DMS79 (cell line): ENCODE measurements at places on chromosomes 5 and 9.

GRCh38 chr9:35658968-35659220 lies 802 bp downstream of the CCDC107 start:
- DNase-seq: peak; percentile 13

GRCh38 chr9:96874947-96875460 lies 20.7 kb upstream of the ZNF782 start:
- DNase-seq: no peak

DNA sequence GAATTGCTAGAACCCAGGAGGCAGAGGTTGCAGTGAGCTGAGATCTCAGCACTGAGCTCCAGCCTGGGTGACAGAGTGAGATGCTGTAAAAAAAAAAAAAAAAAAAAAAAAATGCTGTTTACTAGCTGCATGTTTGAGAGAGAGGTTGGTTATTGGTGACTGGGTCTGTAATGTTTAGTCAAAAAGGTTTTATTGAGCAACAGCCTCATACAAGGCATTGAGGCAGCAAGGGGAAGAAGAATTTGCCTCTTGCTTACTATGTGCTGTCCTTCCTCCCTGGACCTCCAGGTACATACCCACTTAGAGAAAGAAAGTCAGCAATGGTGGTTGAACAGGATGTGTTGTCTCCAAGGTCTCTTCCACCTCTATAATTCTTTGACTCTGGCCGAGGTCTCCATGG lies 140.7 kb upstream of the SPRY4 start:
- DNase-seq: no peak

DNA sequence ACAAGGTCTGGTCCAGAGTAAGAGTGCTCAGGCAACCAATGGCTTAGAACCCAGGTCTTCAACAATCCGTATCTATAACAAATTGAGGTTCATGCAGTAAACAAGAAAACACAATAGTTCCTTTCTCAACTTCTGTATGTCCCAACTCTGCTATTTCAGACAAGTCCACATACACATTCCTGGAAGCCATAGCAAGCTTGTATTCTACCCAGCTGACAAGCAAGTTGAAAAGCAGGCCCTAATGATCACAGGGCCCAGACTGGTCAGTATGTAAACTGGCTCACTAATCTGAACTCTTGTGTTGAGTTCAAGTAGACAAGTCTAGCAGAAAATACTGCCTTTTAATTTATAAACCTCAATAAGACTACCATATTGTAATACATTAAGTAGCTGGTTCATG lies 26.9 kb downstream of the FNIP1 start:
- no peak for DNase-seq

- DNase-seq: no peak
Observed at GRCh38 chr5:90308787-90309585, 100.6 kb downstream of the CETN3 start.

DNA sequence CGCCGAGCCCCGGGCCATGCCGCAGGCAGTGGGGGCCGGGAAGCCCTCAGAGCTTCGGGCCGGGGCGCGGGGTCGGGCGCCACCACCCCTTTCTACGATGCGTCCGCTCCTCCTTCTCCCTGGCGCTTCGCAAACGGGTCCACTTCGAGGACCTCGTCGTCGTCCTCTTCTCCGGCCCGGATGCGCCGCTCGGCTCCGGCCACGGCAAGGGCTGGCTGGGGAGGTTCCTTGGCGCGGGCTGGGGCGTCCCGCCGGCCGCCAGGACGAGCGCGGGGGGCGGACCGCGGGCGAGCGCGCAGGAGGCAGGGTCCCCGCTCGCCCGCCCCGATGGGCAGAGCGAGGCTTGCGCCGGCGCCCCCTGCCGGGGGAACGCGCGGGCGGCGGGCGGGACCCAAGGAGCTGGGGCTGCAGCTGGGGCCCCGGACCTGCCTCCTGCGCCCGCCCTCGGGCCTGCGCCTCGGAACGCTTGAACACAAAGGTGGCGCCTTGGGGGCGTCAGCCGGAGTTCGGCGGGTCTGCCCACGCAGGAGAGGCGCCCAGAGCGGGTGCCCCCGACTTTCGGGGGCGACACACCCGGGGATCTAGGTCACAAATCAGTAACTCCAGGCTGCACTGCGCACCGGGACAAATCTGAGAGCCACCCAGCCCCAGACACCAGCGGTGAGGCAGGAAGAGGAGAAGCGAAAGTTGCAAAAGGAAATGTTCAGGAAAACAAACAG lies at the start of gene ROR2:
TSS of gene ROR2 (minus strand) at position 283 of the 719 bp plus-strand sequence.
- no peak for DNase-seq

DNA sequence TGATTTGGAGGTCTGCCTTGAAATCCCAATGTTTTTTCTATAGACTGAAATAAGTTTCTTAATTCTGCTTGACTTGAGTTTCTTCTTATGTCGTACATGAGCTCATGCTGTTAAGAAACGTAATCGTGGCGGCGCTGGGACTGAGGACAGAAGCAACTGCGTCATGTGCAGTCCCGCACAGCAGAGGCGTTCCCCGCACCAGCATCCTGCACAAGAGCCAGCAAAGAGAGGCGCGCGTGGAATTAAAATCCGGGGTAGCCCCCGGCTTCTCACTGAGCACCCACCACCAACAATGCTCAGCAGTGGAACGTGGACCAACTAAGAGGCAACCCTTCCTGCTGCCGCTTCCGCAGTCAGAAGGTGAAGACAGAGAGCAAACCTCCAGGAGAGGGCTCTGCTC lies 496.2 kb upstream of the ADAMTS16 start:
- DNase-seq: no peak

GRCh38 chr5:115774684-115775083 lies 41.8 kb downstream of the CDO1 start:
- DNase-seq: no peak

DNA sequence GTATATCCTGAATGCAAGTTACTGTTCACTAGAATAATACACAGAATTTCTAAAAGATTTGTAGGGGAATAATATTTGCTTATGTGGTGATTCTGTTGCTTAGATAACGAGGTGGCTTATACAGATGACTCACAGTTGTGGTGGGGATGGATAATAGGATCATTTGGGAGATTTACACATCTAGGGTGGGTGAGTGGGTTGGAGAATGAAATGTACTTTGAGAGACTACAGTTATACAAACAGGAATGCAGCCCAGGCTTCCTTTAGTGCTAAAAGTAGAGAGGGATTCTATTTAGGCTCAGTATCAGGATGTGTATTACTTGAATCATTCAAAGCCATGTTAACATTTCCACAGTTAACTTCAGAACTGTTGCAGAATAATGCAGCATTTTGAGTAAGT lies 1.8 kb downstream of the CTXN3 start:
- no peak for DNase-seq

DNA sequence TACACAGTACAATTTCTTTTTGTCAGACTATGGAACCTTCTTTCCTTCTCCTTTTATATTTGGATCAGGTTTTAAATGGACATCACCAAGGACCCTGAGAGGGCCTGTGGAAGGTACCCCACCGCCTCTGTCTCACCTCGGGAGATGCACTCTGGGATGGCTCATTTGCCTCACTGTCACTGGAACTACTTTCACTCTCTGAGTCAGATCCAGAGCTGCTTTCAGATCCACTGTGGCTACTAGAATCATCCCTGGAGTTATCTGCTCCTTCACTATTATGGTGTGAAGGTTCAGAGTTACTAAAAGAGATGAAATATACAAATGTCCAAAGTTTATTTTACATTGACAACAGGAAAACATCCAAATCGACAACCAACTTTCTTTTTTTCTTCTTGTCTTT lies 24.6 kb downstream of the LEAP2 start:
- DNase-seq: no peak

DNA sequence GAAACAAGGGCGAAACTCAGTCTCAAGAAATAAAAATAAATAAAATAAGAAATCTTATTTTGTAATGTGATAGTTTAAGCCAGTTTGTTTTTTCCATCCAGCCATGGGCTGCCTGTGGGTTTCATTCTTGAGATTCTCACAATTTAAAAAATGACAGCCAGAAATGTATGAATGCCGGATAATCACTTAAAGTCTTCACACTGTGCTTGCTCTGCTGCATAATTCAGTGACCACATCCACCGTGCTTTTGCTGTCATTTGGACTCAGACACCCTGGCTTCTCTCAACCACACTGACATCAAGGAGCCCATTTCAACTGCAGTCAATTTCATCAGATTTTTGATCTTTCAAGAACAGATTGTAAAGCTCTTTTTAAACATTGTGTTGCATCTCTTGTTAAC lies 61.0 kb upstream of the DAPK1 start:
- no peak for DNase-seq

DNA sequence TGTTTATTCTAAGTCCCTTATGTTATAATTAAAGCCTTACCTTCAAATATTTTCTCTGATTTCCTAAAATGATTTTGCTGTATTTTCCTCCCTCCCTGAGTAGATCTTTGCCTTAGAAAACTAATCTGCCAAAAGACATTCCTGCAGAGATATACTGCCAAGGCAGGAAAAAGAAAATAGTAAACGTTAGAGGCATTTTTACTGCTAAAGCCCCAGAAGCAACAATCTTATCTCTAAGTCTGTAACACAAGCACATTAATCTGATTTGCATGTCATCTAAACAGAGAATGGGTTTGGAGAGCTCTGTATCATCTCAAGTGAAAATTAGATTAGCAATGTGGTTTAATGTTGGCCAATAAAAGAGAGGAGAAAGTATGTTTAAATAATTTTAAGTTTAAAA lies 847.7 kb downstream of the MAT2B start:
- no peak for DNase-seq

- peak; percentile 47 for DNase-seq
Observed at GRCh38 chr9:90965226-90966030, 163.8 kb downstream of the SYK start.

DNA sequence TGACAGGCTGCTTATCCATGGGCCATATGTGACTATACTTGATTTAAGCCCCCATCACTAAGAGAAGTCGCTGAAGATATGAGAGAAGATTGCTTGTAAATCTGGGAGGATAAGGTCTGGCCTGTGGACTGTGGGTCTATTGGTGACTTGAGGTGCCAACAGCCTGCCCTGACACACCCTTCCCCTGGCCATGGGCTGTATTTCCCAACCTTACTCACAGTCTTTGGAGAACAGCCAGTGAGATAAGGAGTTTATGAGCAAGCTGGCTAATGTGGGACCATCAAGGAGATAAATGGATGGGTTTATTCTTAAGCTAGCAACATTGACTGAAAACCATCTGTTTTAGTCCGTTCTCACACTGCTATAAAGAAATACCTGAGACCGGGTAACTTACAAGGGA lies 231.3 kb downstream of the ZSWIM6 start:
- DNase-seq: no peak
